Stimulated activated CD4-positive, alpha-beta T cell treated with anti-CD3 and anti-CD28 coated beads, TNF-alpha, amount 100 ng/mL, for 48 hours (primary cell): ENCODE measurements at places on chromosomes 11 and 22.

GRCh38 chr11:1197886-1198560 lies 24.8 kb upstream of the MUC5B start:
- DNase-seq = no peak

DNA sequence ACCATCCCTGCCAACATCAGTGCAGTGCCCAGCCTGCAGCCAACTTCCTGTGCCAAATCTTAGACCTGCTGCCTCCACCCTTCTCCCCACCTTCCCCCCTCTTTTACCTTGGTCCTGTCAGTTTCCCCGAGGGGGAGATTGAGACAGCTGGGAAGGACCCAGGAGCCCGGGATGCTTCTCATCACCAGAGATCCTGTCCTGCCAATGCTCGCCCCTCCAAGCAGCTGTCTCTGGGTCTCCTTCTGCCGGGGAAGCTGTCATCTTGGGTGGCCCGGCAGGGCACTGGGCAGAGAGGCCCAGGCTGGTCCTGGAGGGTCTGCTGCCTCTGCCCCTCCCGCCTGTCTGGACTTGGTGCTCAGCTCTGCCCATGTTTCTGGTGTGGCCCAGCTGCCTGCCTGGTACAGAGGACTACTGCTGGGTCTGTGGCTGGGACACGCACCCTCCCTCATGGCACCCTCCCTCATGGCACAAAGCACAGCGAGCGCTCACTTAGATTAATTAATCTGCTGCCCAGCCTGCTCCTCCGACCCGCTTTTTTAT lies 60.4 kb upstream of the THY1 start:
- DNase-seq = no peak

DNA sequence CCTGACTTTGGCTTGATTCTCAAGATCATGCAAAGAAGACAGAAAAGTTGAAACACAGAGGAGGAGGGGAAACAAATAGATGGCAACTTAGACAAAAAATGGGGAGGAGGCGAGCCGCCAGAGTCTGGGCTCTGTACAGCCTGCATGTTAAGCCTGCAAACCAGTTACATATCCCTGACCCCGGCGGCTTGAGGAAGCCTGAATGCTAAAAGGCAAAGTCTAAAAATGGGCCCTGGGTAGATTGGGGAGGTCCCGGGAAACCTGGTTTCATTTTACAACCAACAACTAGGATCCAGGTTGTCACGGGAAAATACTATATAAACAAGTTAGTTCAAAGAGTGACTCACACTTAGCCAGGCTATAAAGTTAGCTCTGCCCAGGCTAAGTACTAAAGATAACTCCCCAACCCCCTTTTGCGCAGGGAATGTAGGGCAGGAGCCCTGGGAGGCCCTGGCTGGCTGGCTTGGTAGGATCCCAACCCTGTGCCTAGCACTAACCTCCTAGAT lies 18.8 kb upstream of the ZBTB16 start:
- no peak for DNase-seq

GRCh38 chr11:5486421-5486820 lies 2.1 kb upstream of the OR52D1 start:
- no peak for DNase-seq

GRCh38 chr11:44255406-44256071 lies 54.4 kb downstream of the ALX4 start:
- DNase-seq = no peak

- DNase-seq = no peak
These were observed 74.5 kb downstream of the MICAL3 start for GRCh38 chr22:17949642-17950473.

DNA sequence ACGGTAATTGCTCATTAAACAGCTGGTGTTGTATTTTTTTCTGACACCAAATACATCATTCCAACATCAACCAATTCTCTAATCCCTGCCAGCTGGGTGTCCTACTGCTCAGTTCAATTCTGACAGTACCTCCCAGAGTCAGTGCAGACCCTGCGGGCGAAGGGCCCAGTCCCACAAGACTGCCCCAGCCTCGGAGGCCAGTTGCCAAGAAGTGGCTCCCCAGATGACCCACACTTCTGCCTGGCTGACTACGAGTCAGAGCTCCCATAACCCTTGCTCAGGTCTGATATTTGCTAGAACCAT lies 147.2 kb downstream of the CTTN start:
- DNase-seq = no peak

DNA sequence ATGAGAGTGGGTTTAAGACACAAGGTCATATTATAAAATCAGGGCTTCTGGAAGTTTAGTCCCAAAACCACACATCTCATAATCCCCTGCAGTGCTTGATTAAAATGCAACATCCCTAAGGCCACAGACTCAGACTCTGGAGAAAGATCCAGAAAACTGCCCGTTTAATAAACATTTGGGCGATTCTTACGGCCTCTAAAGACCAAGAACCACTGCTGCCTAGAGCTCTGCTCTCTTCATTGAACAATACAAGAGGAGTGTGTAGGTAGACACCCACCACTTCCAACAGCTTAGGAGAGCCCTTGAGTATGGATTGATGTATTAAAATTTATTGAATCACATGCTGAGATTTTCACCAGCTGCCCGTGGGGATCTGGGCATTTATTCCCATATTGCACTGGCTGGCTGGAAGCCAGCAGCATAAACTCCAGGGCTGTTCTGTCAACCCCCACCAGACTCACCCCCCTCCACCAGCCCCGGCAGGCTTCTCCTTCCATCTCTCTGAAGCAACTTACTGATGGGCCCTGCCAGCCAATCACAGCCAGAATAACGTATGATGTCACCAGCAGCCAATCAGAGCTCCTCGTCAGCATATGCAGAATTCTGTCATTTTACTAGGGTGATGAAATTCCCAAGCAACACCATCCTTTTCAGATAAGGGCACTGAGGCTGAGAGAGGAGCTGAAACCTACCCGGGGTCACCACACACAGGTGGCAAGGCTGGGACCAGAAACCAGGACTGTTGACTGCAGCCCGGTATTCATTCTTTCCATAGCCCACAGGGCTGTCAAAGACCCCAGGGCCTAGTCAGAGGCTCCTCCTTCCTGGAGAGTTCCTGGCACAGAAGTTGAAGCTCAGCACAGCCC lies 749 bp upstream of the BEST1 start:
- no peak for DNase-seq

GRCh38 chr11:79471071-79471844 lies 30.4 kb upstream of the TENM4 start:
- no peak for DNase-seq

DNA sequence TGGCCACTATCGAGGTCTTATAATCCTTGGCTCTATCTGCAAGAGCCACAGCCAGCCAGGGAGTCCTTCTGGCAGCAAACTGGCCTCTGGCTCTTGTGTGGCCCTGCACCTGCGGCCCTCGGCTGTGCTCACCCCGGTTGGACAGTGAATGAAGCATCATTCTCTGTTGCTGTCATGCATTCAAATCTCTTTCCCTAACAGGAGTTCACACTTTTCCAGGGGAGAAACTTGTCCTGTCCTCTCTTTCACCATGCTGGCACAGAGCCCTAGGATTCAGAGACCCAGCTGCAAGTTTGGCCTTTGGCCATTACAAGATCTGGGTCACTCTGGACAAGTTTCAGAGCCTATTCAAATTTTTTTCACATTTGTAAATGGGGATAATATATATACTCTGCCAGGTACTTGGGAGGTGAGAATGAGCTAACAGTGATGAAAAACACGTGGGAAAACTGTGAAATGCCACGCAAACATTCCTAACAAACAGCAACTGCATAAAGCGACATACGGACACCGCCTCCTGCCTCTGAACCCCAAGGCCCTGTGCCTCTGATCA lies 34.2 kb downstream of the TMEM184B start:
- DNase-seq = no peak

GRCh38 chr11:64224151-64224890 lies 1.7 kb downstream of the TRPT1 start:
- DNase-seq = no peak

DNA sequence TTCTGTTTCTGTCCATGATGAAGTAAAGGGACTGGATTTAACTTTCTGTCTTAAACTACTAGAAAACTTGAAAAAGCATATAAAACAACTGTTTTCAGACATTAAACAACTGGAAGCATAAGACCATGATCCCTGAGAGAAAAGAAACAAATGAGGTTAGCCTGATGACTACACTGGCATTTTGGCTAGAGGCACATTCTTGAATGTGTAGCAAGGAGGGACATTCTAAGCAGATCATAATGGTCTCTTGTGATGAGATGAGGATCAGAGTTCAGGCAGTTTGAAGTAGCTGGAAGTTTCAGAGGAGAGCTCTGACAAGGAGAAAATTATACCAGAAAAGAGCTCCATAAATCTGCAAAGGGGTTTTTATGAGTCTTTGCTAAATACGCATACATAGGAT lies 75.4 kb downstream of the AASDHPPT start:
- no peak for DNase-seq

DNA sequence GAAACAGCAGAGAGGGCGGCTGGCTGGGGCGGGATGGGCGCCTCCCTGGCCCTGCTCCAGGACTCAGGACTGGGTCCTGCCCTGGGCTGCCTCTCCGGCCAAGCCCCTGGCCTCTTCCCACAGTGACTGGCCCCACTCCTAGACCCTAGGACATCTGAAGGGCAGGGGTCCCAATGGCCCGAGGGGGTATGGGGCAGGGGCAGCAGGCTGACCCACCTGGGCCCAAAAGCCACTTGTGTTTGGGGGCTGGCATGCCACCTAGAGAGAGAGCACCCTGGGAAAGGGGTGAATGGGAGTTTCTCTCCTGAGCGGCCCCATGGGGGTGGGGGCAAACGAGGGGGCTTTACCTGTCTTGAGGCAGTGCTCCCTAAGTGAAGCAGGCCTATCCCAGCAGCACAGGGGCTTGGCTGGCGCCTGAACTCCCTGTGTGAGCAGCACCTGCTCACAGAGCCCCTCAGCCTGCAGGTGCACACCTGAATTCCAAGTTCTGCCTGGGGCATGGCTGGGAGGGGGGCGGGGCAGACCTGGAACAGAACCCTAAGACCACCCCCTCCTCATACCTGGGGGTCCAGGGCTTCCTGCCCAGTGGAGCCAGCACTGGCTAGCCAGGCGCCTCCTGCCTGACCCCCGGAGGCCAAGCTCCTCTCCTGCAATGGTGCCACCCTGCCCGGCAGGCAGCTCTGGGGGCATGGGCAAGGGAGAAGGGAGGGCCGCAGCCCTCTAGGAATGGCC lies 16.9 kb downstream of the DUSP8 start:
- DNase-seq = no peak

GRCh38 chr22:33923033-33923432 lies 2.8 kb upstream of the LARGE1 start:
- no peak for DNase-seq

DNA sequence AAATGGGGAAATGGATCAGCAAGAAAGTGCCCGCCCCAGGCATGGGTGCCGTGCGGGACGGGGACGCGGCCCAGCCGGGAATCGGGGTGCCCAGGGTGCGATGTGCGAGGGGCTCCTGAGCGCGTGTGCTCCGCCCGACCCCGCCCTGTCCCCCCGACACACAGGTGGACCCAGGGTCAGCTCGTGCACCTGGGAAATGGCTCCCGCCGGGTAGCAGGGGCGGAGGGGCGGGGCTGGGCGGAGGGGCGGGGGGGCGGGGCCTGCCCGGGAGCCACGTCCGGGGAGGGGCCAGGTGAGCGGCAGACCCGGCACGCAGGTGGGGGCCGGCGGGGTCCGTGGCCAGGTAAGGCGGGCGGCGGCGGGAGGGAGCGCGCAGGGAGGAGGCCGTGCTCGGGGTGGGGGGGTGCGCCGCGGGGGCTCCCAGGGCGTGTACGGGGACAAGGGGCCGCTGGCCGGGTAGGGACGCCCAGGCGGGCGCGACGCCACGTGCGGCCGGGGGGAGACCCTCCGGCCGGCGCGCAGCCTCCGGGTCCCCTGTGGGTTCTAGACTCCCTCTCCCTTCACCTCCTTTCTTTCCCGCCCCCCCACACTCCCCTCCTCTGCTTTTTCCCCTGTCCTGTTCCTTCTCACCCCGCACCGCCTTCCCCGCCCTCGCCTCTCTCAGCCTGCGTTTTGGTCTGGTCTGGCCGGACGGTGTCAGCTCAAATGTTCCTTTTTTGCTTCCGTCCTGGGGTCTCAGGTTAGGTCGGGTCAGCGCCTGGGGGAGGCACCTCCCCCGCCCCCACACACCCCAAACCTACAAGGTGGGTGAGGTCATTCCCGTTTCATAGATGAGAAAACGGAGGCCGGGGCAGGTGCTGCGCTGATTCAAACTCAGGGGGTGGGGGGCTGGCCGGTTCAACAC lies at the start of gene ARHGAP8:
Gene ARHGAP8, plus strand, starts transcription at position 291 of the 904 bp plus-strand sequence. CDS start 33,953 bp downstream, outside the sequence.
- DNase-seq = no peak

DNA sequence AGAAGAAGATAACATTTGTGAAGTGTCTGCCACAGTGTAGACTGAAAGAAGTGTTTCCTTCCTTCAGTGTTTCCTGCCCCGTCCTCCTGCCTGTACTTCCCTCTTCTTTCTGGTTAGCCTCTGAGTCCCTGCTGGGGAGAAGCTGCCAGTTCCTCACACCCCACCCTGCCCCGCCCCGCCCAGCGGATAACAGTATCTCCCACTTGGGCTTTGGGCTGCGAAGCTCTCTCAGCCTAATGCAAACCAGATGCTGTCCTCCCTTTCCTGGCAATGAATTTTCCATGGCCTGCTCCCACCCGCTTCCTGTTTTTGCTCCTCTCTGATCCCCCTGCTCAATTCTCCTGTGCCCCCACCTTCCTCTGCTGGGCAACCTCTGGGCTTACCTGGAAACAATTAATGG lies 5.2 kb upstream of the RAB3IL1 start:
- no peak for DNase-seq

GRCh38 chr11:34830648-34831047 lies 85.5 kb downstream of the APIP start:
- no peak for DNase-seq

- DNase-seq = no peak
These were observed 20.9 kb downstream of the CSNK1E start for GRCh38 chr22:38296372-38296771.
